ENCODE measurements at places on chromosomes 5 and 9.

GRCh38 chr9:111231801-111232580, 98.0 kb downstream of the OR2K2 start:
- DNase-seq, result no peak

DNA sequence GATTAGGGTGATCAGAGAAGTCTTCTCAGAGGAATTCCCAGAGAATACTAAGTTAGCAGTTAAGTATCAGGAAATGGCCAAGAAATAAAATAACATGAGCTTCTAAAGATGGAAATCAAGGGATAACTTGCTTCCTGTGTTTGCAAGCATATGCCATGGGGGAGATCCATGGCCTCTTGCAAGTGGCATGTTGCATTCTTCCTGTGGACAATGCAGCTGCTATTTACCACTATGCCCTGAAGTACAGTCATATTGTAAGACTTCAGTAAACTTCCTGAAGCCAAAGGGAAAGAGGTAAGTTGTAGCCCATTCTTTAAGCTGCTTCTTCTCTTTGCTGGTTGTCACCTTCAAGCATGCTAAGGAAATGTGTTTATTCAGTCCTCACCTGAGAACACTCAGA, 154.7 kb upstream of the RUSC2 start:
- DNase-seq, result no peak

- DNase-seq, result no peak
These were observed 267.7 kb downstream of the NTRK2 start for GRCh38 chr9:84937180-84937579.

DNA sequence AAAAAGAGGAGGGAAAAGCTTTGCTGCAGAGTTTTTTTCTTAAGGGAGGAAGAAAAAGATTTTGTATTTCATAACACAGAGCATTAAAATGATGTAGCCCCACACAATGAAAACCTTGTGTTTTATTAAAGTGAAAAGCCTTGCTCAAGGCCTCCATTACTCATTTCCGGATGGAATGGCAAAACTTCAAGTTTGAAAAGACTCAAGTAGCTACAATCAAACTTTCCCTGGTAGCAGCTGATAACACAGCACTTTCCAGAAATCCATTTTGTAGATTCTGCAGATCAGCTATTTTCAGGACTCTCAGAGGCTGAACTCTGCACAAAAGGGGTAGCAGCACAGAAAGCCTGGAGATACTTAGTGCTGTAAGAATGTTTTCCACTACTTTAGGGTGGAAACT, 374.8 kb downstream of the NFIB start:
- no peak for DNase-seq

- no peak for DNase-seq
These were observed 60.2 kb downstream of the SMIM23 start for GRCh38 chr5:171845857-171846256.

DNA sequence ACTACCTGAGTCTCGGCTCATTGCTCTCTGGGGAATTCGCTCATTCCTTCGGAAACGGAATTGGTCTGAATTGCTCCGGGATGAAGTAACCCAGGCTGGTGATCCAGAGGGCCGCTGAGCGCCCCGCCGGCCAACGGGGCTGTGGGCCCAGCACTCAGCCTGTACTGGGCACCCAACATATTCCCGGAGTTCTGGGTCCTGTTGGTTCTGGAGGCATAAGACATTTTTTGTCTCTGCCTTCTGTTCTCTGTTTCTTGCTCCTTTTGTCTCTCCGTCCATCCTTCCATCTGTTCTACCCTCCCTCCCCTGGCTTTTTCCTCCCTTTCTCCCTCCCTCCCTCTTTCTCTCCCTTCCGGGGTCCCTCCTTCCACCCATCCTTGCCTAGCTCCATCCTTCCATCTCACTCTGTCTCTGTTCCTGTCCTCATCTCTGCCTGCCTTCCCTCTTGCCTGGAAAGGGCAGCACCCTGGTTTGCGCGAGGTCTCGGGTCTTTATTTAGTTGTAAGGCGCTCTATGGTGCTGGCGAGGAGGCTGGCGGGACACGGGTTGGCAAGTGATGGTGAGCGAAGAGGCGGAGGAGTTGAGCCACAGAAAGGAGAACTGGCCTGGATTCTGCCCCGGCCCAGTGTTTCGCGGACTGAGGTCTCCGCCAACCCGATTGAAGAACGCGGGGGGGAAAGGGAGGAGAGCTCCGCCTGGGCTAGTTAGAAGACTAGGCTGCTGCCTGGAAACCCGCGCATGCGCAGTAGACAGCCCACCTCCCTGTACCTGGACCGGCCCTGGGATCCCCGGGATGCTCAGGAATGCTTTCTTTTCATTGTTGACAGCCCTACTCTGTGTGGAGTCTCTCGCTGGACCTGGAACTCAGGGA, 1468.0 kb downstream of the FOXD4L5 start:
- peak; percentile 75 for DNase-seq

DNA sequence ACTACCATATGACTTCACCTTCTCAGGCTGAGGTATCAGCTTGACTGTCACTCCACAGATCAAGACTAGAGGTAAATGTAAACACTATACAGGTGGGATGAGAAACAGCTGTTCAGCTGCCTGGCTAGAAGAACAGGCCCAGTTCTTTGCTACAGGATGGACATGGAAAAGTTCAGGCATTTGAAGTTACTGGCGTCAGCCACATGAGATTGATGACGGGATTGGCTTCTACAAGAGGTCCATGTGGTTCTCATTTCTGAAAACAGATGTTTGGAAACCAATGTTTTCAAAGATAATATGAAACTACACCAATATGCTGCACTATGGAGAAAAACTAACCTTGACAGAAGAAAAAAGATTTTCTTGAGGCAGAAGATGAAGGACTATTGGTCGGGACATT, 324.1 kb downstream of the CDH10 start:
- DNase-seq, result no peak

- no peak for DNase-seq
These were observed 516.6 kb upstream of the MEF2C start for GRCh38 chr5:89399548-89399947.

GRCh38 chr5:160342413-160342941, 27.9 kb downstream of the C1QTNF2 start:
- DNase-seq, result no peak
